ENCODE measurements at places on chromosomes 13 and 19. TPM values are rescaled to one million over a fixed set of nuclear protein-coding genes. Genes with fewer than 3 reads are reported as not detected.
A peak's percentile ranks its signal among the peaks of the same experiment; 100 is the strongest.

The RUVBL2 gene
- polyA plus RNA-seq = 65.0 TPM

DNA sequence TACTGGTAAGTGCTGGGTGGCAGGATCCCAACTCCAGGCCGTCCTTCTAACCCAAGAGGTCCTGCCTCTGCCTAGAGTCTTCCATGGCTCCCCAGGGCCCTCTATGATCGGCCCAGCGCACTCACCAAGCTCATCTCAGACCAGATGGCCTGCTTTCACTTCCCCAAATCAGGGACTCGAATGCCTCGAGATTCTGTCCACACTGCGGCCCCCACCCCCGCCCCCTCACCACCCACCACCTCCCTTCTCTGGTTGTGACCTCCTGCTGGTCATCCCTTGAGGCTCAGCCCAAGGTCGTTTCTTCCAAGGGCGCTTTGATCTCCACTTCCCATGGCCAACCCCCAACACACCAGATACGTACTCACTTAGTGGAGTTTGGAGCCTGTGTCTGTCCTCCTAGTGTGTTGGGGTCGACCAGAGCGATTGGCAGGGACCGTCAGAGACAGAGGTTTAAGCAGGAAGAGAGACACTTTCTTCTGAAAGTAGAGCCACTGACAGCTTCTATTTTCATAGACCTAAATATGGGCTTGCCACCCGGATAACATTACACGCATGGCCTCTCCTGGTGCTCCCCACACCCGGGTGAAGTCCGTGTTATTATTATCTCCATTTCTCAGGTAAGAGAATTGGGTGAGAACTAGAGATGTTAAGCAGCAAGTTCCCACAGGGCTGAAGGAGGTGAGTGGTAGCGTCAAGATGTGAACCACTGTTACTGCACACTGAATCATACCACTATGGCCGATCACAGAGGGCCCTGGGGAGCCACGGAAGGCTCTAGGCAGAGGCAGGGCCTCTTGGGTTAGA lies at the start of gene FCER2:
Gene FCER2 (minus strand): TSS at position 478 of the 804 bp plus-strand sequence. CDS start 2,371 bp downstream, outside the sequence.
- no peak within 1 kb of the TSS for H3K4me3 ChIP-seq
- H3K27ac ChIP-seq = no peak within 1 kb of the TSS
- peaks cover 10% of the 10 kb centered on the region for H3K27me3 ChIP-seq
- no peaks in the 10 kb centered on the region for H3K36me3 ChIP-seq

DNA sequence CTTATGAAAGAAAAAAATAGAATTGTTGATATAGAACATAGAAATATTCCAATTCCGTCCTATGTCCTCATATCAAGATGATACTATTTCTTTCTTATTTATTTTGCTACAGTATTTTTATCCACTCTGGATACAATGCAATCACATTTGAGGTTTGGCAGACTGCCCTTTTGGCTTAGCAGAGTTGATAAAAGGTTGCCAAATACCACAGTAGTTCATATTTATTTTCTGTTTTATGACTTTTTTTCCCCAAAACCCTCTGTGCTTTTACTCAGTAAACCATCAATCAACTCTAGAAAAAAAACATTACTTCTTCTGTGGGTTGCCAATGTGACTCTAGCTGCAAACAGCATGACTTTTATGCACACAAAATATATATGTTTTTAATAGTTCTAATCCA lies 424.5 kb downstream of the PCDH9 start:
- no peak for DNase-seq
- no peaks in the 10 kb centered on the region for H3K4me1 ChIP-seq
- H3K36me3 ChIP-seq = no peaks in the 10 kb centered on the region
- H3K27ac ChIP-seq = no peak overlapping the region

- DNase-seq = no peak
- H3K27ac ChIP-seq = no peak overlapping the region
- H3K4me1 ChIP-seq = no peaks in the 10 kb centered on the region
- no peaks in the 10 kb centered on the region for H3K27me3 ChIP-seq
These were observed 29.4 kb upstream of the PTPRS start for GRCh38 chr19:5369962-5370367.

- no peaks in the 10 kb centered on the region for H3K4me1 ChIP-seq
- H3K27me3 ChIP-seq = no peaks in the 10 kb centered on the region
- no peak overlapping the region for H3K4me3 ChIP-seq
- no peak overlapping the region for H3K27ac ChIP-seq
- H3K36me3 ChIP-seq = peaks cover 12% of the 10 kb centered on the region
These were observed 49.3 kb upstream of the IL17D start for GRCh38 chr13:20654156-20654555.

DNA sequence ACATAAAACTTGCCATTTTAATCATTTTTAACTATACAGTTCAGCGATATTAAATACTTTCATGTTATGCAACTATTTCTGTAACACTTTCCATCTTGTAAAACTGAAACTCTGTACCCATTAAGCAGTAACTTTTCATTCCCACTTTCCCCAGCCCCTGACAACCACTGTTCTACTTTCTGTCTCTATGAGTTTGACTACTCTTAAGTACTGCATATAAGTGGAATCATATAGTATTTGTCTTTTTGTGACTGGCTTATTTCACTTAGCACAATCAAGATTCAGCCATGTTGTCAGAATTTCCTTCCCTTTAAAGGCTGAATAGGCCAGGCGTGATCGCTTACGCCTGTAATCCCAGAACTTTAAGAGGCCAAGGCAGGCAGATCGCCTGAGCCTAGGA lies 56.2 kb downstream of the ARHGAP35 start:
- peaks cover 37% of the 10 kb centered on the region for H3K36me3 ChIP-seq
- peaks cover 10% of the 10 kb centered on the region for H3K4me1 ChIP-seq
- no peak overlapping the region for H3K27ac ChIP-seq
- no peak for DNase-seq

The HIPK4 gene
- 0.10 TPM for polyA plus RNA-seq

- H3K4me1 ChIP-seq = peaks cover 33% of the 10 kb centered on the region
- no peaks in the 10 kb centered on the region for H3K27me3 ChIP-seq
- H3K4me3 ChIP-seq = peak overlapping the region; percentile 100
- peaks cover 30% of the 10 kb centered on the region for H3K36me3 ChIP-seq
- peak overlapping the region; percentile 91 for H3K27ac ChIP-seq
These were observed 11.3 kb downstream of the PEAK3 start for GRCh38 chr19:2270423-2271233.

DNA sequence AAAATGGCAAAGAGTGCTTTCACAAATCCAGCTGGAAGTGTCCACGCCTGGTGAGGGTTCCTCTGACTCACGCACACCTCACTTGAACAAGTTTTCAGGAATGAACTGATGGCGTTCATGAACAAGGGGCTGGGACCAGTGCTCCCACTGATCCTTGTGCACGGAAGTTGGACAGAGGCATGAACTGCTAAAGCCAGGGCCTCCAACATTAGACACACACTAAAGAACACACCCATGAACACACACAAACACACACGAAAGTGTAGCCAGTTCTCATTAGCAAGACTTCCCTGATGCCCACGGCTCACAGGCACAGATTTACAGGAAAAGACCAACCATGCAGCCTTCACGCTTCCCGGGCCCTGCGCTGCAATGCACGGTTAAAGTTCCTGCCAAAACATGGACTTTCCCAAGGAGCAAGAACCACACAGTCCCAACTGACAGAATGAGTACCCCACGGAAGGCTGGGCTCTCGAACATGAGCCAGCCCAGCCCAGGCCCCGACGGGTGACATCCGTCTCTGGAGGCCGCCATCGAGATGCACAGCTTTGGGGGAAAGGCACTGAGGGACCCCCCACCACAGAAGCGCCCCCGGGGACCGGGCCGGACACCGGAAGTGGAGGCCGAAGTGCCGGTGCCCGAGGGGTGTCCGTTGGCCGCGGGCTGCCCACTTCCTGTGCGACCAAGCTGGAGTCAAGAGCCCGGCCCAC lies 808 bp downstream of the DNMT1 start:
- DNase-seq = no peak
- no peaks in the 10 kb centered on the region for H3K27me3 ChIP-seq
- peak overlapping the region; percentile 71 for H3K27ac ChIP-seq
- peak overlapping the region; percentile 98 for H3K4me3 ChIP-seq
- H3K4me1 ChIP-seq = peaks cover 9% of the 10 kb centered on the region

DNA sequence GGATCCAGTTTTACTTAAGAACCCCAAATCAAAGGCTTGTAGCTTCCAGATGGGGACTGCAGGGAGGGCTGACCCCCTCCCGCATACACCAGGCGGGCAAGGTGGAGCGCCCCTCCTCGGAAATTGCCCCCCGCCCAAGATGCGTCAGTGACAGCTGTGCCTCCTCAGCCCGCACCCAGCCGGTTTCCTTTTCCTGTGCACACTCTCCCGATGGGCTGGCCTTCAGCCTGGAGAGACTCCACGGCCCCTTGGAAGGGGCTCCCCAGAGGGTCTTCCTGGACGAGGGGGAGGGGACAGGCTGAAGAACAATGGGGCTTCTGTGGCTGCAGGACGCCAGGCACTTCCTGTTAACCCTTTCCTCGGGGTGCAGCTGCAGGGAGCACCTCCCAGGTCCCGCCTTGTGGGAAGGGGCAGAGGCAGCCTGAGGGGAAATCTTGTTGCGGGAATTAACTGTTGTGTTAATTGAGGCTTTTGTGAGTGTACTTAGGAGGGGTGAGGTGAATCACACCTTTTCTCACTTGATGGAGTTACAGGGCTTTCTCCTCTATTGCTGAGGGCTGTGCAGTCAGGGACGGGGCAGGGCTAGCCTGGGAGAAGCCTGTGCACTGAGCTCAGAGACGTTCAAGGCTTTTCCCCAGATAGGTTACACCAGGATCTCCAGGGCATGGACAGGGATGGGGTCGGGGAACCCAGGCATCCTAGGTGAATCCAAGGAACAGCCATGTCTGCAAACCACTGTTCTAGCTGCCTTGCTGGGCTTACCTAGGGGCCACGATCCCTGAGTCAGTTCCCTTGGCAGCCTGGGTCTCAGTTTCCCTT lies 14.3 kb downstream of the IER2 start:
- peak; percentile 93 for DNase-seq
- peak overlapping the region; percentile 100 for H3K27ac ChIP-seq
- H3K4me3 ChIP-seq = peak overlapping the region; percentile 36
- H3K4me1 ChIP-seq = peaks cover 60% of the 10 kb centered on the region

GRCh38 chr13:77737583-77738200 lies 40.2 kb downstream of the SLAIN1 start:
- peak overlapping the region; percentile 39 for H3K27ac ChIP-seq
- DNase-seq = peak; percentile 66
- H3K36me3 ChIP-seq = no peaks in the 10 kb centered on the region
- H3K27me3 ChIP-seq = no peaks in the 10 kb centered on the region
- no peaks in the 10 kb centered on the region for H3K4me1 ChIP-seq

- H3K27ac ChIP-seq = no peak overlapping the region
- peaks cover 4% of the 10 kb centered on the region for H3K4me1 ChIP-seq
- H3K4me3 ChIP-seq = no peak overlapping the region
These were observed 3.0 kb downstream of the LYPD3 start for GRCh38 chr19:43462383-43462782.

GRCh38 chr19:48613852-48614435 lies 932 bp downstream of the FAM83E start:
- peaks cover 45% of the 10 kb centered on the region for H3K36me3 ChIP-seq
- peak overlapping the region; percentile 65 for H3K4me3 ChIP-seq
- H3K4me1 ChIP-seq = peaks cover 51% of the 10 kb centered on the region
- DNase-seq = no peak

DNA sequence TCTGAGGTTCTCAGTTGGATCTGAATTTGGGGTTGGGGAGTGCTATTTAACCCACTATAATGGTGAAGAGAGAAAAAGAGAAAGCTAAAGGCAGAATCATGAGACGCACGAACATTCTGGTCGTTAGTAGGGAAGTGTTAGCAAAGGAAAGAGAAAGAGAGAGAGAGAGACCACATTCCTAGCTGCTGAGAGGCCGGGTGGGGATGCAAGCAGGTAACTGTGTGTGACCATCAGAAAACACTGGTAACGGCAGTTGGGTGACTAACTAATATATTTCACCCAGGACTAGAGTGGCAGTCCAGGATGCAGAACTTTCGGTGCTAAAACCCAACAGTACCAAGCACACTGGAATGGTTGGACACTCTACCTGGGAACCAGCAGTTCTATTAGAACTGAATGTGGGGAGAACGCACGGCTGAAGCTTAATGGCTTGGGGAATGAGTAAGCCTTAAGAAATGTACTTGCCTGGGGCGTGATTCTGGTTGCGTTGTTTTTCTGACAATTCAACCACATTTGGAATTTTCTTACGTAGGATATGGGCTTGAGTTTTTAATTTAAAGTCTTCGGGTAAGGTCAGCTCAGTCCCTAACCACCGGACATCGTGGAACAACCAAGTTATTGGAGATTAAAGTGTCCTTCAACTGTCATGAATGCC lies 130.2 kb downstream of the DNAJC15 start:
- no peak overlapping the region for H3K27ac ChIP-seq
- no peak overlapping the region for H3K4me3 ChIP-seq
- H3K4me1 ChIP-seq = no peaks in the 10 kb centered on the region

DNA sequence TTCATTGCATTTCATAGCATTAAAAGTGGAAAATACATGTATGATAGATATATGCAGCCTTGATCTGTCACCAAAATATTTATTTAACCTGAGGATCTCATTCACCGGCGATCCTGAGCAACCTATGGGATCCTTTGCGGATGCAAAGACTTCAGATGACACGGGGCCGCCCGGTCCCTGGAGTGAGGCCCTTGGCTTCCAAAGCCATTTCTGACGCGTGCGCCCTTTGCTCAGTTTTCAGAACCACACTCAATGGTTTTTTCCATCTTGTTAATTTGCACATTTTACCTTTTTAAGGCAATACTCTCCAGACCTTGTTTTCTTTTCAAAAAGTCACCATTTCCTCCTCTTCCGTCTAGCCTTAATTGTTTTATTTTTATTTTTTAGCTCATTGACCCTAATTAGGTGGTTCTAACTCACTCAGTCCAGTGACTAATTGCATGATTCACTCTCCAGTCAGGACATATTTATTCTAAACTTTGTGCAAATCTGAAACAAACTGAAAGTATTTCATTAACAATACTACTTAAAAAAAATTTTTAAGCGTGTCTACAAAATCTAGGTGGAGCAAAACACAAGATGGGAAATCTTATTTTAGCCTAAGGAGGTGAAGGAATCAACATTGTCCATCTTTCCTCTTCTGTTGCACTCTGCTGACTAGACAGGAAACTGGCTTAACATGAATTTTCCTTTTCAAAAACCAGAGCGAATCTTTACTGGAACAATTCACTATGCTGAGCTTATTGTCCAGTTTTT lies 47.9 kb downstream of the COL4A1 start:
- no peaks in the 10 kb centered on the region for H3K27me3 ChIP-seq
- H3K27ac ChIP-seq = no peak overlapping the region
- DNase-seq = no peak
- H3K4me1 ChIP-seq = peaks cover 23% of the 10 kb centered on the region

GRCh38 chr13:102586615-102587014 lies 10.2 kb upstream of the TPP2 start:
- no peak overlapping the region for H3K27ac ChIP-seq
- peaks cover 13% of the 10 kb centered on the region for H3K27me3 ChIP-seq
- no peak overlapping the region for H3K4me3 ChIP-seq
- DNase-seq = no peak
- H3K4me1 ChIP-seq = no peaks in the 10 kb centered on the region

GRCh38 chr13:42760951-42761350 lies 20.4 kb upstream of the FAM216B start:
- H3K4me1 ChIP-seq = no peaks in the 10 kb centered on the region
- H3K27ac ChIP-seq = no peak overlapping the region

GRCh38 chr19:10971107-10971726 lies 10.4 kb downstream of the SMARCA4 start:
- H3K36me3 ChIP-seq = no peaks in the 10 kb centered on the region
- DNase-seq = no peak
- no peak overlapping the region for H3K4me3 ChIP-seq
- H3K4me1 ChIP-seq = peaks cover 18% of the 10 kb centered on the region
- no peaks in the 10 kb centered on the region for H3K27me3 ChIP-seq

The NTN5 gene
- polyA plus RNA-seq = 0.42 TPM
